GM23338 (cell line): ENCODE measurements at places on chromosomes 1 and 21.
A peak's percentile ranks its signal among the peaks of the same experiment; 100 is the strongest.

DNA sequence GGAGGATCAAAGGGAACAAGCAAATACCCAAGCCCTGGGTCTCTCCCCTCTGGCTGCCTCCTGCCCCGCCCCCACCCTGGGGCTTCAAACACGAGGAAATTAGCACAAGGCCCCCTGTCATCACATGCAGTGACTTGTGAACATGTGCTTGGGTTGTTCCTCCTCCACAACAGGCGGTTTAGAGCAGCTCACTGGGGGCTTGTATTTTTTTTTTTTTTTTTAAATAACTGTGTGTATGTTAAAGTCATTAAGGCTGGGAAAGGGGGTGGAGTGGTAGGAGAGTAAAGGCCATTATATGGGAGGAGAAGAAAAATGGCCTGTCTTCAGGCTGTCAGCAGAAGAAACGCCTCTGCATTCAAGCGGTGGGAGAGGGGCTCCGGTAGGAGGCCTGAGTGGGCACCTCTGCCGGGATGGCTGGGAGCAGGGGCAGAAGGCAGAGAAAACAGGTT lies 64.2 kb downstream of the PLXNA2 start:
- H3K27me3 ChIP-seq: no peaks in the 10 kb centered on the region
- H3K4me1 ChIP-seq: peaks cover 34% of the 10 kb centered on the region
- no peaks in the 10 kb centered on the region for H3K36me3 ChIP-seq
- H3K27ac ChIP-seq: no peak overlapping the region
- H3K4me3 ChIP-seq: no peak overlapping the region

- no peak overlapping the region for H3K27ac ChIP-seq
- H3K4me1 ChIP-seq: peaks cover 7% of the 10 kb centered on the region; the same call in 1 of the 2 replicates
- H3K36me3 ChIP-seq: no peaks in the 10 kb centered on the region
- no peaks in the 10 kb centered on the region for H3K27me3 ChIP-seq
- DNase-seq: peak; percentile 6
Measured at GRCh38 chr1:240029418-240029817, 62.3 kb upstream of the FMN2 start.

GRCh38 chr1:203188686-203189232 lies 2.3 kb upstream of the CHI3L1 start:
- H3K27ac ChIP-seq: no peak overlapping the region
- DNase-seq: no peak
- H3K4me1 ChIP-seq: peaks cover 17% of the 10 kb centered on the region
- H3K36me3 ChIP-seq: no peaks in the 10 kb centered on the region
- H3K27me3 ChIP-seq: no peaks in the 10 kb centered on the region

DNA sequence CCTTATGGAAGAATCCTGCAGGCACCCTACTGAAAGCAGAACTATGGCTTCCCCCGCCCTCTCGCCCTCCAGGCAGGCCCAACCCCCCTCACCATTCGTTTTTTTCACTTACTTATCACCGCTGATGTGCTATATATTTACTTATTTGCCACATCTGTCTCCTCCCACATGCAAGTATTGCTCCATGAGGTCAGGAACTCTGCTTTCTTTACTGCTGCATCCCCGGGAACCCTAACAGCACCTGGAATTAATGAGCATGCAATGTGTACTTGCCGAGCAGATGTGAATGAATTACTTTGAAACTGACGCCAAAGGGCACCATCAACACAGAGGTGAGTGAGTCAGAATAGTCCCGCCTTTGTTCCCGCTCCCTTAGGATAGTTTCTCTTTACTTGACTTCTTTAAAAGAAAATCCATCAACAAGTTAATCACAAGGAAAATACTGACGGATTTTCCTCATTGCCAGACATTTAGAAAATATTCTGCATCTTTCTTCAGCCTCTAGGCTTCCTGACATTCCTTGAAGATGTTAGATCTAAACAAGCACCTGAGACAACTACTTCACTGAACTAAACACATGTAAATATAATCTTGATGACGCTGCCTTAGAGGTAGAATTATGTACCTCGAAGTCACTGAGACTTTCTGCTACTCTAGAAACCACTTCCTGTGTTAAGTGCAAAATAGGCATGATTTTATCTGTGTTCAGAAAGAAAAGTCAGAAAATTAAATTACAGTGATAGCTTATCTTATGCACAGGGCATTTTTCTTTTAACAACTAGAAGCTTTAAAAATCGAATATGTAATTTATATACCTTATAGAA lies 17.5 kb upstream of the RAB4A start:
- H3K27ac ChIP-seq: peak overlapping the region; percentile 2; the same call in 1 of the 2 replicates
- DNase-seq: peak; percentile 47
- no peaks in the 10 kb centered on the region for H3K36me3 ChIP-seq
- H3K4me3 ChIP-seq: no peak overlapping the region

DNA sequence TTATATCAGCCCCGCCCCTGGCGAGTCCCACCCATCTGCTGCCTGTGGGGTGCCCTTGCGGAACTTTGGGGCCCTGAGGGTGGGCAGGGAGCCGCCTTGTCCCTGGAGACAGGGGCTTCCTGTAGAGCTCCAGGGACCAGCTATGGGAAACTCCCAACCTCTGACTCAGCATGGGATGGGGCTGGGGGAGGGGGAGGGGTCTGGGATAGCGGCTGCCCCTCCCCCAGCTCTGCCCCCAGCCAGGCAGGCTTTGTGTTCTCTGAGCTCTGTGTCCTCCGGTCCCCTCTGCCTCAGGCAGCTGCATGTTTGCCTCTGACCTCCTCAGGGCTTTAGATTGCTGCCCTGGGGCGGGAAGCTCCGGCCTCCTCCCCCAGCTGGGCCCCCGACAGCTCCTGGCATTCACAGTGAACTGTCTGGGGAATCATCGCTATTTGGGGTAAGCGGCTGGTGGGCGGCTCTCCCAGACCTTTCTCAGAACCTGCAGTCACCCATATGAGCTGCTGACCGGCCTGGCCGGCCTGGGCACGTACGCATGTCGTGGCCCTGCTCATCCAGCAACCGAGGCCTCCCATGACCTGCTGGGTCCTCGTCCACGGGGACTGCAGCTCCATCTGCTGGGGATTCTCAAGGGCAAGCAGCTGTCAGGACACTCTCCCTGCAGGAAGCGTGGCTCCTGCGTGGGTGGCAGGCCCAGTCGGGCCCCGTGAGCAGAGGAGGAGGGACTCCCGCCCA lies 17.1 kb downstream of the ARHGEF16 start:
- DNase-seq: peak; percentile 76
- no peak overlapping the region for H3K4me3 ChIP-seq
- H3K27ac ChIP-seq: peak overlapping the region; percentile 45; the same call in 1 of the 2 replicates
- peaks cover 7% of the 10 kb centered on the region; the same call in 1 of the 2 replicates for H3K4me1 ChIP-seq
- no peaks in the 10 kb centered on the region for H3K36me3 ChIP-seq

DNA sequence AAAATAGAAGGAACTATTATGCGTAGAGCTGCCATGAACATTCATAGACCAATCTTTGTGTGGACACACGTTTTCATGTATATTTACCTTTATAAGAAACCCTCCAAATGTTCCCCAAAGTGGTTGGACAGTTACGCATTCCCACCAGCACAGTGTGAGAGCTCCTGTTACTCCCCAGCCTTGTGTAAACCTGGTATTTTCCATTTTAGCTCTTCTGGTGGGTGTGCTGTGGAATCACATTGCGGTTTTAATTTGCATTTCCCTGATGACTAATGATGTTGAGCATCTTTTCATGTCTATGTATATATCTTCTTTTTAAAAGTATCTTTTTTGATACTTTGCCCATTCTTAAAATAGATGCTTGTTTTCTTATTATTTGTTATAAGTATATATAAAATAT lies 3.2 kb upstream of the UBASH3A start:
- no peaks in the 10 kb centered on the region for H3K4me1 ChIP-seq
- H3K27ac ChIP-seq: no peak overlapping the region
- DNase-seq: no peak
- no peak overlapping the region for H3K4me3 ChIP-seq
- H3K27me3 ChIP-seq: no peaks in the 10 kb centered on the region

DNA sequence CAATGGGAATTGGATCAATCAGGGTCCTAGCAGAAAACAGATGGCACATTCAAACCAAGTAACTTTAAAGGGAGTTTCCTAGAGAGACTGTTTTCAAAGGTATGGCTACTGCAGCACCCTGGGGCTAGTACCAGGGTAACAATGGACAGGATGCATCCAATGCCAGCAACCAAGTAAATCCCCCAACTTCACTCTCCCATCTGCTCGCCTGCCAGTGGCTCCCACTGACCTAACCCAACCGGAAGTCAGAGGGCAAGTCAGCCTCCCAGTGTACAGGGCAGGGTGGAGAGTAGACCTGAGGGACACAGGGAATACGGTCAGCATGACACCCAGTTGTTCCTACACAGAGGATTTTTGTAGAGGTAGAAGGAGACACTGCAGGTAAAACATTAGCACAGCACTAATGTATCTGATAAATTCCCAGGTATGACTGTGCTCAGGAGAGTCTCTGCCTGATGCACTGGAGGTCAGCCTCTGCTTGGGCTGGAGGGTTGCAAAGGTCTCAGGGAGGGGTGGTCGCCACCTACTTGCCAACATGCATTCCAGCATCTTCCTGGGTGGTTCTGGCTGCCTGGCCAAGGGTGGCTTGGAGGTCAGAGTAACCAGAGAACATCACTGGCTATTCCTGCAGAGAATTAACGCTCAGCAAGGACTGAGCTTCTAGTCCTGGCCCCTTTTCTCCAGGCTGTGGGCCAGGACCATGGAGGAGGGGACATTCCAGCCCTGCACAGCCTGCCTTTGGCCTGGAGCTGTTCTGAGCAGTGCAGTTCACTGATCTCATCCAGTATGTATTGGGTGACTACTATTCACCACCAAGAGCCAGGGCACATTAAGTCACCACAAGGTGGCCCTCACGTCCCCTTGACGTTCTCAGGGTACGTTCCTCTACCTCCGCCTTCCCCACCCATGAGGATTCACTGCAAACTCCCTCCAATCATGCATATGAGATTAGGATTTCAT lies 5.1 kb upstream of the GJA4 start:
- no peaks in the 10 kb centered on the region for H3K4me1 ChIP-seq
- peak; percentile 64 for DNase-seq
- H3K4me3 ChIP-seq: no peak overlapping the region

- H3K27me3 ChIP-seq: no peaks in the 10 kb centered on the region
- DNase-seq: no peak
- no peak overlapping the region for H3K27ac ChIP-seq
- H3K36me3 ChIP-seq: no peaks in the 10 kb centered on the region
Measured at GRCh38 chr1:54299037-54299436, 99.1 kb downstream of the MRPL37 start.

- no peaks in the 10 kb centered on the region for H3K27me3 ChIP-seq
- peaks cover 17% of the 10 kb centered on the region for H3K36me3 ChIP-seq
- peak overlapping the region; percentile 69; the same call in 1 of the 2 replicates for H3K27ac ChIP-seq
- no peak overlapping the region for H3K4me3 ChIP-seq
- H3K4me1 ChIP-seq: no peaks in the 10 kb centered on the region
Measured at GRCh38 chr21:45478115-45478801, 64.0 kb downstream of the SLC19A1 start.

DNA sequence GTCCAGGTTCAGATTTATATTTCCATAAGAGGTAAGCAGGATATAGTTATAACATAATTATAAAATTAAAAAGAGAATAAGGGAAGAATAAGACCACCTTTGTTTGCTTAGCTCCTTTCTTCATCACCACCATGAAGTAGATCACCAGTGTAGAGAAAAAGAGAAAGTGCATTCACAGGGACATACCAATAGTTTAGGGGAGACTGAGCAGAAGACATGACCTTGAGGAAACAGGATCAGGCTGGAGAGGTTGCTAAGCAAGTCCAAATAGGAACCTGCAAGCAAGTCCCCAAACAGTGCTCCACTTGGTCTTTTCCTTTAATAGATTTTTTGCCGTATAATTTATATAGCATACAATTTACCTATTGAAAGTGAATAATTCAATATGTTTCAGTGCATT lies 63.0 kb downstream of the KCNT2 start:
- no peaks in the 10 kb centered on the region for H3K27me3 ChIP-seq
- DNase-seq: no peak
- no peak overlapping the region for H3K4me3 ChIP-seq
- H3K36me3 ChIP-seq: no peaks in the 10 kb centered on the region

GRCh38 chr1:3733883-3734589 lies 18.2 kb upstream of the CCDC27 start:
- peaks cover 12% of the 10 kb centered on the region; the same call in 1 of the 2 replicates for H3K4me1 ChIP-seq
- H3K4me3 ChIP-seq: no peak overlapping the region
- peak; percentile 52 for DNase-seq
- peaks cover 8% of the 10 kb centered on the region; the same call in 1 of the 2 replicates for H3K36me3 ChIP-seq
- H3K27ac ChIP-seq: no peak overlapping the region

GRCh38 chr1:3005771-3006170 lies 15.5 kb upstream of the ACTRT2 start:
- no peaks in the 10 kb centered on the region for H3K27me3 ChIP-seq
- no peaks in the 10 kb centered on the region for H3K36me3 ChIP-seq
- H3K4me1 ChIP-seq: no peaks in the 10 kb centered on the region
- no peak for DNase-seq
- no peak overlapping the region for H3K4me3 ChIP-seq

GRCh38 chr1:205267306-205267902 lies 39.7 kb downstream of the TMCC2 start:
- no peak for DNase-seq
- H3K36me3 ChIP-seq: no peaks in the 10 kb centered on the region
- peaks cover 22% of the 10 kb centered on the region for H3K4me1 ChIP-seq
- no peak overlapping the region for H3K27ac ChIP-seq
- H3K27me3 ChIP-seq: no peaks in the 10 kb centered on the region

- H3K4me3 ChIP-seq: no peak overlapping the region
- peaks cover 8% of the 10 kb centered on the region; the same call in 1 of the 2 replicates for H3K4me1 ChIP-seq
- H3K27ac ChIP-seq: no peak overlapping the region
Measured at GRCh38 chr1:202685641-202686040, 24.6 kb downstream of the SYT2 start.

DNA sequence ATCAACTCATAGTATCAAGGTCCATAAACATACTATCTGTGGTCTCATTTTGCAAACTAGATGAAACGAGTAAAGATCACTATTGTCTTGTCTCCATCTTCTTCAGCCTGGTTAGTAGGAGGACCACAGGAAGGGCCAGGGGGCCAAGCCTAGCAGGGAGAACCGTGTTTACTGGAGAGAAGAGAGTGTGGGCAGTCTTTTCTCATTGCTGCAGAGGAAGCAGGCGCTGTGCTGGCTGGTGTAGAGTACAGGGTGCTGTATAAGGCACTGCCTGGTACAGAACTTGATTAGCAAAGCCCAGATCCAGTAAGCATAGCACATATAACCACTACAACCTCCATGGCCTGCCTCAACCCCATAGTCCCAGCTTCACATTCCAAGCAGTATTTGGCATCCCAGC lies 10.0 kb upstream of the B4GALT3 start:
- peaks cover 2% of the 10 kb centered on the region; the same call in 1 of the 2 replicates for H3K4me1 ChIP-seq
- no peaks in the 10 kb centered on the region for H3K36me3 ChIP-seq
- DNase-seq: no peak
- no peak overlapping the region for H3K4me3 ChIP-seq
- no peaks in the 10 kb centered on the region for H3K27me3 ChIP-seq

GRCh38 chr21:40186045-40186444 lies 318.8 kb downstream of the PCP4 start:
- H3K27me3 ChIP-seq: no peaks in the 10 kb centered on the region
- no peak overlapping the region for H3K27ac ChIP-seq
- DNase-seq: no peak

DNA sequence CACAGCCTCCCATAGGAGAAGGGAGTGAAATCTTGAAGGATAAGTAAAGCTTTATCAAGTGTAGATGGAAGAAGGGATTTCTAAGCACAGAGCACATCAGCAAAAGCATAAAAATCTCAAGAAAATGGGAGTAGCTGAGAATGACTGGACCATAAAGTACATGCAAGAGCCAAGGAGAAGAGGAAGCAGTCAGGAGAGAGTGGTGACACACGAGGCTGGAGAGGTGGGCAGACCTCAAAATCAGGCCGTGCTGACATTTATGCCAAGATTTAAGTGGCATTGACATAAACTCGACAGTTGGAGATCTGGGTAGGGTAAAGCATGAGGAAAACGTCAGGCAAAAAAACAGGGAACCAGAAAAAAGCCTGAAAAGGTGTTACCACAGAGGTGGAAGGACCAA lies 62.3 kb downstream of the GFI1 start:
- no peak overlapping the region for H3K4me3 ChIP-seq
- DNase-seq: no peak
- H3K4me1 ChIP-seq: peaks cover 29% of the 10 kb centered on the region
- no peaks in the 10 kb centered on the region for H3K27me3 ChIP-seq
- H3K27ac ChIP-seq: no peak overlapping the region
